Esophagus squamous epithelium (tissue), 5 donors: ENCODE measurements at places on chromosomes 2 and 18.

DNA sequence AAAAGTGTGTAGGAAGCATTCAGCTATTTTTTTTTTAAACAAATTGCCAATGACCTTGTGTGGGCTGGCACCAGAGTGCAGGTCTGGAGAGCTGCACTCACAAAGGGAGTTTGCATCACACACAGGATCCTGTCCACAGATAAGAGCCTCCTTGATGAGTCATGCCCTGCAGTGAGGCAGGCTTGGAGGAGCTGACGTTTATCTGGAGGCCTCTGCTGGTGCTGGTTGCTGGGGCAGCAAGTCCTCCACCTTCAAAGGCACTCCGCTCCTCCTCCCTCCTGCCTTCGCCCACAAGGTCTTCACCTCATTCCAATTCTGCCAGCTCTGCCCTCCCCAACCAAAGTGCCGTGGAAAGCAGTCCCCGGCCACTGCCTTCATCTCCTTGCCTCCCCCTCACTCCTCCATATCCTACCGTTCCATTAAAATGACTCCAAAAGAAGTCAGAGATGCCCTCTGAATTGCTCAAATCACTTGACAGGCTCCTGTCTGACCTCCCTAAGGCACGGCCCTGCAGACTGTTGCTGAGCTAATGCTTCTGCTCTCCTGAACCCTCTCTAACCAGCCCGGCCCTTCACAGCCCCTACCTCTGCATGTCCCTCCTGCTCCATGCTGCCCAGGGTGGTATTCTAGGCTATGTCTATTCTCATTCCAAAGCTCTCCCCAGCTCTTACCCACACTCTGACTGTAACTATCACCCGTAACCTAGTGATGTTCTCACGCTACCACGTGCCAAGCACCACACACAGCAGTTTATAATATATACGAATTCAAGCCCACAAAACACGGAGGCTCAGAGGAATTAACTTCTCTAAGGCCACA lies 30.9 kb downstream of the LONRF2 start:
- DNase-seq, result no peak

- no peak for DNase-seq
Observed at GRCh38 chr2:219661955-219662395, 34.5 kb downstream of the SLC4A3 start.

DNA sequence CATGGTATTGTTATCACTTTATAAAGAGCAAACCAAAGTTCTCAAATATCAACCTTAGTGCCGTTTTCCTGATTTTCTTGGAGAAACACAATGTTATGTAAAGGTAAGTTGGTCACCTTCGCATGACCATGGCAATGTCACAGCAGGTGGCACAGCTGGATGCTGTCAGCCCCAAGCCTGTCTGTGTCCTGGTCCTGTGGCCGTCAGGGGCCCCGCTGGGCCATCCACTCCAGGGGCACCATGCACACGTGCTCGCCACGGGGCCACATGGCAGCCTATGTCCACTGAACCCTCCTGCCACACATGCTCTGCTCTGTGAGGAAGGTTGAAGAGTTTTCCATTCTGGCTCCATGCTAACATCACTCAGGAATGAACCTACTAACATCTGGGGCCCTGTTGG lies 85.9 kb downstream of the EIPR1 start:
- DNase-seq, result no peak

DNA sequence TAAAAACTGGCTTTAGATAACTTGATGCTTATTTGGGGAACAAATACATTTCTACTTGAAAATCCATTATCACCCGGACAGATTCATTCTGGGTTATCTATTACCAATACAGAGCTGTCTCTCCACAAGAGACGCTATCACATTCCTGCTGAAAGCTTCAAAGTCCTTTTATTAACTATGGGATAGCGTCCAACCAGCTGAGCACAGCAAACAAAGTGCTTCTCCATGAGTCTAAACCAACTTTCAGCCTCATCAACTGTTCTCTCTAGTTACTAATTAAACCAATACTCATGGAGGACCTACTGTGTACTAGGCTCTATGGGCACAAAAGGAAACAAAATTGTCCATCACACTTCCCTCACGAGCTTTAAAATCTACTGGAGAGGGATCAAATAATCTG lies 132.8 kb downstream of the L3MBTL4 start:
- no peak for DNase-seq

- DNase-seq, result no peak
Observed at GRCh38 chr2:5826979-5827655, 134.9 kb downstream of the SOX11 start.

DNA sequence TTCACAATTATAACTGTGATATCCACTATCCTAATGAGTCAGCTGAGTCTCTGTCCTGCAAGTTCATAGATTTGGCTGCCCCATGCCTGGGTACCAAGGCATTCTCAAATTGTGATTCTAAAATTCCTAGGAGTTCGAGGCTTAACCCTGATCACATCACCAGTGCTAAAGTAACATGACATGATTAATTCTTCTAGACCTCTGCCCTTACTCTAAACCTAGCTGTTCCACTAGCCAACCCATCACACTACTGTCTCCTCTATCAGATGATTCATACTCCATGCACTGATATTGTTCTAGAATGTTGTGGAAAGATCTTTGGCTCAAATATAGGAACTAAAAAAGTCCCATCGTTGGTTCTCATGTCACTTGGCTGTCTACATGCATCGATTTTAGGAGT lies 487.6 kb downstream of the PIK3C3 start:
- DNase-seq, result no peak

DNA sequence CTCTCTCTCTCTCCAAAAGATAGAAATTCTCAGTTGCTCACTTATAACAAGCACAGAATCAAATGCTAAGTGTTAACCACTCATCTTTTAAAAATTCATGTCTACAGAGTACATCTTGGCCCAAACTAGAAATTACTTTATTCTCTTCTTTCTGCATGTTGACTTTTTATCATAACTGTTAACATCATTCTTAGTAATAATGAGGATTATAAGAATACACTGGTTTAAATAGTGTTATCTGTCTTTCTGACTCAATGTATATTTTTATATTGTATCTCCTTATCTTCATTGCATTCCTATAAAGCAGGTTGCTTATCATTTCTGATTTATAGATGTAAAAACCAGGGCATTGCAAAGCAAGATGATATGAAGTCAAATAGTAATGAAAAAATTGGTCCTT lies 17.8 kb upstream of the KLF7 start:
- DNase-seq, result no peak

GRCh38 chr2:109052922-109053321 lies 63.9 kb upstream of the EDAR start:
- no peak for DNase-seq

DNA sequence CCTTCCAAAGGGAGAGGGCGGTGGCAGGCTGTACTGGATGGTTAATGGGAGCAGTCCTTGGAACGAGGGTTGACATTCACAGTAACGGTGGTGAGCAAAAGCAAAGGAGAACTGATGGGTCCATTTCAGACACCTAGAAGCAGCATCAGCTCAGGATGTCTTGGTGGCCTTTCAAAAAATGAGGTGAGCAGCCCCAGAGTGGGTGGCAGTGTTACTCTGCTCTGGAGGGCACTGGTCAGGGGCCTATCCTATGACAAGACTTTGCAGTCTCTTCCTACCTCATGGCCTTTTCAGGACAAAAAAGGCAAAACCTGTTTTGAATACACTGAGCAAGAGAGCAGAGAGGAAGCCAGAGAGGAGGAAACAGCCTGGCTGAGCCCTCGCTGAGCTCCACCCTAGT lies 23.5 kb downstream of the CAPN14 start:
- no peak for DNase-seq

DNA sequence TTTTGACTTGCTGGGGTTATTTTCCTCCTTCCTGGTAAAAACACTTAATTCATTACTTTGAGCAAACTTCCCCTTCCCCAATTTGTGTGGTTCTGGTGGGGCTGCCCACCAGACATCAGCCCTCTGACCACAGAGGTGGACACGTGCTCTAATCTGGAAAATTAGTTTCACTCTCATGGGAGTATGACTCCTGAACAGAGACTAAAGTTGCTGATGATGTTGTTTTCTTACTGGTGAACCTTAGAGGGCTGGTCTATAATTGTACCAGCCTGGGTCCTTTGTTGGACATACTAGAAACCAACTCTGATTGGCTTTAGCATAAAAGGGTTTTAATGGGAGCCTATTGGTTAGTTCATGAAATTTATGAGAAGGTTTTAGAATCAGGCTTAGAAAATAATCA lies 54.1 kb upstream of the ACYP2 start:
- no peak for DNase-seq

- DNase-seq, result no peak
Observed at GRCh38 chr2:113768770-113769169, 12.3 kb upstream of the SLC35F5 start.

DNA sequence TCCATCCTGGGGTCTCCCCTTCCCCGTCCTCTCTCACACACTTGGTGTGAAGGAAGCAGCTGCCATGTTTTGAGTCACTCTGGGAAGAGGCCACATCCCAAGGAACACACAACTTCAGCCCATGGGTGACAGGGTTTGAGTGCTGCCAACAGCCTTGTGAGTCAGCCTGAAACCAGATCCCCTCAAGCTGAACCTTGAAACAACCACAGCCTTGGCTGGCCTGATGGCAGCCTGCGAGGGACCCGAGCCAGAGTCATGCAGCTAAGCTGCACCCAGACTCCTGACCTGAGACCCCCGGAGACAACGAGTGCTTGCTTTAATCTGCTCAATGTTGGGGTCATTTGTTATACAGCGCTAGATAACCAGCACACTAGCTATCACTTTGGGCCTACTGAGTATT lies 19.3 kb upstream of the MC2R start:
- no peak for DNase-seq

DNA sequence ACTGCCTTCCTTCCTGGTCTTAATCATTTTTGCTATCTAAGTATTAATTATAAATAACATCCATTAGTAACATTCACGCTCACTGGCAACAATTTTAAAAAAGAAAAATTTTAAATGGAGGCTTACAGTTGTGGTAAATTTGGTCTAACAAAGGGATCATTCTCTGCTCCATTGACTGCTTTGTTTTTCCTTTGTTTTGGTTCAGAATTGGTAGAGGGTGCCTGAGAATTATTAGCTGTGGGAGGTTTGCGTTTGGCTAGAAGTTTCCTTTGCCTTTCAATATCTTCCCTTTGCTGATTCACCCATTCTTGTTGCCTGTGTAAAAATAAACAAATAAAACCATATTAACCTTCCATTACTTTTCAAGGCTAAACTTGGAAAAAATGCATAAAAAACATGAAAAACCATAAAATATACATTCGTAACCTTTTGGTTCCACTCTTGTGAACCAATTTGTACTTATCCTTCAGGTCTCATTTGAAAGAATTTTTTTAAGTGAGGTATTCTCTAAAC lies 114.6 kb downstream of the TLK1 start:
- no peak for DNase-seq

DNA sequence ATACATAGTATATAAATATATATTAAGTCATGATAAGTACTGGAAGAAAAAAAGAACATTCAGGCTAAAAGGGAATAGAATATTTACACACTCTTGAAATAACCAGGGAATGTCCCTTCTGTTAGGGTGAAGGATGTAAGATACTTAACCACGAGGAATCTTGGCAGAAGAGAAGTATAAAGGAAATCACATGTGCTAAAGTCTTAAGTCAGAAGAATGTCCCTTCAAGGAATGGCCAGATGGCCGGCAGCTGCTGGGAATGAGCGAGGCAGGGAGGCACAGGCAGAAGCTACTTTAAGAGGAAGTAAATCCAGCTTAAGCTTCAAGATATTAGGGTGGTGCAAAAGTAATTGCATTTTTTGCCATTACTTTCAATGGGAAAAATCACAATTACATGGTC lies 5.5 kb downstream of the CCDC102B start:
- no peak for DNase-seq

GRCh38 chr2:226725126-226725860 lies 74.3 kb downstream of the IRS1 start:
- DNase-seq, result no peak

DNA sequence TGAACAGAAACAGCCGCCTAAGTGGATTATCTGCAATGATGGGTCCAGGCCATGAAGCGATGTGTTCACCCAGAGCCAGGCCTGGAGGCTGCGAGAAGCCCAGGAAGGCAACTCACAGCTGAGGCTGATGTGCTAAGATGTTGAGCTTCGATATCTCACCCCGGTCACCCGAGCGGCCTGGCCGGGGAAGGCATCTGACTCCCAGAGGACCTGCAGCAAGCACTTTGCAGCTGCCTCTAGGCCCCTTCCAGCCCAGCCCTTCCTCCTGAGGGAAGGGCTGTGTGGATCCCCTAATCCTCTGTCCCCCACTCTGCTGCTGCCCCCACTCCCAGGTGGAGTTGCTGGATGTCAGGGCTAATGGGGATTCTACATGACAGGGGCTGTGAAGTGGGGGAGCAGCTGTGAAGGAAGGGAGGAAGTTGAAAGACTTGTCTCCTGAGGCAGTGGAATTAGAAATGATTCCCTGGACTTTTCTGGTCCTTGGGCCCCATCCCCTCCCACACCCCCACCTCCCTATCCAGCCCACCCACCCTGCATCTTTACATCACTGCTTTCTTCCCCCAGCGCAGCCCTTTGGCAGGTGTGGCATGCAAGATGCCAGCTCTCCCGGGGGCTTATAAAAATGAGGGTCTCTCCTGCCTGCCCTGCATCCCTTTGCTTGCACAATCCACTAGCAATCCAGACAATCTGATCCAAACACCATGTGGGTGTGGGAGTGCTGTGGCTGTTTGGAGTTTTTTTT lies 4.3 kb downstream of the ATP6V1B1 start:
- no peak for DNase-seq

DNA sequence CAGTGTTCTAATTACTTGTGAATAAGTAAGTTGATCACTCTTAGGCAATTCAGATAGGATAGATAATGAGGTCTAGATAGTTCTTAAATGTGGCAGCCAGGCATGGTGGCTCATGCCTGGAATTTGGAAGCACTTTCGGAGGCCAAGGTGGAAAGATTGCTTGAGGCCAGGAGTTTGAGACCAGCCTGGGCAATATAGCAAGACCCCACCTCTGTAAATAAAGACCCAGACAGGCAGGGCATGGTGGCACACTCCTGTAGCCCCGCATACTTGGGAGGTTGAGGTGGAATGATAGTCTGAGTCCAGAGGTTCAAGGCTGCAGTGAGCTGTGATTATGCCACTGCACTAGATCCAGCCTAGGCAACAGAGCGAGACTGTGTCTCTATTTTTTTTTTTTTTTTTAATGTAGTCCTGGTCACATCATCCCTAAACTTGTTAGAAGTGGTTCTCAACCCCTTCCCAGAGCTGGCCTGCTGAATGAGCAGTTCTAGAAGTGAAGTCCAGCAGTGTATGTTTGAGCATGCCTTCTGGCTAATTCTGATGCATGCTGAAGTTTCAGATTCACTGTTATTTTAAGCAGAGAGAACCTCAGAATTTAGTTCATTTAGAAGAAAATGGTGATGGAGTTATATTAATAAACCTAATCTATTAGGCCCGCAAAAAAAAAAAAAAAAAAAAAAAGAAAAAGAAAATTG lies 306.2 kb downstream of the PRKCE start:
- DNase-seq, result no peak

DNA sequence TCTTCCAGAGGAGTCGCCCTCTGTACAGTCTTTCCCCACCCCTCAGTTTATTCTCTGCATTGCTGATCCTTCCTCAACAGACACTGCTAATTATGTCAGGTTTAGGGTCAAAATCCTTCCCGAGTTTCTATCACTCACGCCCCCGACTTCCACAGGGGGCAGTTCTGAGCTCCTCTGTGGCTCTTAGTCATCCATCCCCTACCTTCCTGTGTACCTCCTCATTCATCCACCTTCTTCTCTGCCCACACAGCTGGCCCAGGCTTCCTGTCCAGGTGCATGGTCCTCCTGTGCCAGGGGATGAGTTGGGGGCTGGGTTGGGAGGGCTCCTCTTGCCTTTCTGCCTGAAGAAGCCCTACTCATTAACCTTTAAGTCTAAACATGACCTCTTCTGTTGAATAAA lies 202.9 kb downstream of the ARL4C start:
- DNase-seq, result no peak
